Iris pigment epithelial cell (primary cell): ENCODE measurements at places on chromosomes 6 and 20.
A peak's percentile ranks its signal among the peaks of the same experiment; 100 is the strongest.

DNA sequence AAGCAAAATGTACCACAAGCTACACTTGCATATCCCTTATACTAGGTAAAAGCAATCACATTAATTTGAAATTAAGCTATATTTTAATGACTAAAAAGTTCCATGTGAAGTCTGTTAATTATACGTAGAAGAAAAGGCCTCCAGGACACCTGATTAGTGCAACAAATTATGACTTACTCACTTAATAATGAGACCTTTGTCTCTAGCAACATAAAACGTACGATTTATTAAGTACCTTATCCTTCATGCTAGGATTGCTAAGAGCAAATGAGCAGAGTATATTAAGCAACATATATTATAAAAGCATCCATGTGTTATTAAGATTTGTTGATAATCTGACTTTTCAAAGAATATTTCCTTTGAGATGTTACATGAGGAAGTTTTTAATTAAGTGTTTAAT, 2.5 kb downstream of the BMP5 start:
- DNase-seq: no peak

- peak; percentile 90 for DNase-seq
These were observed 17.4 kb downstream of the CASS4 start for GRCh38 chr20:56429502-56429901.

- DNase-seq: peak; percentile 66
These were observed 33.2 kb upstream of the IGF2R start for GRCh38 chr6:159935633-159936032.

DNA sequence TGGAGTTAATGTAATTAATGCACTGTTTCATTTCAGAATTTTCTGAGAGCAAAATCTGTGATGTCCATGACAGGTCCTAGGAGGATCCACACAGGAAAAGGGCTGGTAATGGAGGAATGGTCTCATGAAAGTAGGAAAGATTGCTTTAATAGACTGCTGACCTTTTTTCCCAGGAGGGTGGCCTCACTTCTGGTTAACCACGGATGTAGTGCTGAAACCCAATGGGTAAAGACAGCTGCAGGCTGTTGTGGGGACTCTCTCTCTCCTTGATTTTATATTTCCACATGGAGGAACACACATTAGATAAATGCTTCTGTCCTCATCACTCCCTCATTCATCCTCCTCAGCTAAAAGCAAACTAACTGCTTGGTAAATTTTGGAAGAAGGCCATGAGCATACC, 23.6 kb upstream of the RIPOR2 start:
- no peak for DNase-seq

- no peak for DNase-seq
These were observed 11.4 kb downstream of the NUP43 start for GRCh38 chr6:149734915-149735314.

DNA sequence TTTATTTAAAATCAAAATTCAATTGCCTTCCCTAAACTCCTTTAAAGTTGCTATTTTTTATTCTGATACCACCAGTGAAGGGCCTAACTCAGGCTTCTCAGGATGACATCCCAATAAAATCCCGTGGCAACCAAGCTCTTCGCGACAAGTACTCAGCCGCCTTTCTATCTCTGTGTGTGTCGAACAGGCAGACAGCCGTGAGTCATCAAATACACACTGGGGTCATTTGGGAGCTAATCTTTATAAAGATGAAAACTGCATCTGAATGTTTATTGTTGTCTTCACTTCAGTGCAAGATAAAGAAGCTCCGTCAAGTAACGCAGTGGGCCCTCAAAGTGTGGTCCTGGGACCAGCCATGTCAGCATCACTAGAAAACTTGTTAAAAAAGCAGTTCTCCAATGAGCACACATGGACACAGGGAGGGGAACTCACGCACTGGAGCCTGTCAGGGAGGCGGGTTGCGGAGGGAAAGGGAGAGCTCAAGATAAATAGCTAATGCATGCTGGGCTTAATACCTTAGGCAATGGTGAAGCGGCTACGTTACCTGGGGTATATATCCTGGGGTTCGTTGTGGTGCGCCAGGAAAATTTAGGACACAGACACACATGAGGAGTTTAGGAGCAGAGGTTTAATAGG, 119.3 kb downstream of the RNF144B start:
- DNase-seq: peak; percentile 58

- DNase-seq: peak; percentile 4
These were observed 757 bp upstream of the SAMD3 start for GRCh38 chr6:130223508-130223907.

DNA sequence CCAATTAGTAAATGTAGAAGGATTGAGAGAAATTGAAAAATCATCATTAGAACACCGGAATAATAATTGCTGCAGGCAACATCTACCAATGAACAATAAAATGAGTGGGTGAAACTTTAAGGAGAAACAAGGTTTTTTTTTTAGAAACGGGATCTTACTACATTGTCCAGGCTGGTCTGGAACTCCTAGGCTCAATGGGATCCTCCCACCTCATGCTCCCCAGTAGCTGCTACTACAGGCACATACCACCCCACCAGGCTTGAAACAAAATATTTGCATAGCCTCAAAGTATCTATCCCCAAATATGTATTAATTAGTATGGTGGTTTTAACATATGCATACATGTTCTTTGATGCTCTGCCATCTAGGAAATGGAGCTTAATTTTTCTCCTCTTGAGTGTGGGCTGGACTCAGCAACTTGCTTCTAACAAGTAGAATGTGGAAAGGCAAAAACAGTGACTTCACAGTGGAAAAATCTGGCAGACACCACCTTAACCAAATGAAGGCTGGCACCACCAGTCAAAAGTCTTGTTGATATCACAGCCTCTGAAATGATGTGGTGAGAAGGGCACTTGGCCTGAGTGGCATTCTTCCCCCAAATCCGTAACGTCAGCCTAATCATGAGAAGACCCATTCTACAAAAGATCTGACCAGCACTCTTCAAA, 12.1 kb downstream of the NRSN2 start:
- DNase-seq: no peak

GRCh38 chr6:169583886-169584541, 117.8 kb downstream of the WDR27 start:
- no peak for DNase-seq

DNA sequence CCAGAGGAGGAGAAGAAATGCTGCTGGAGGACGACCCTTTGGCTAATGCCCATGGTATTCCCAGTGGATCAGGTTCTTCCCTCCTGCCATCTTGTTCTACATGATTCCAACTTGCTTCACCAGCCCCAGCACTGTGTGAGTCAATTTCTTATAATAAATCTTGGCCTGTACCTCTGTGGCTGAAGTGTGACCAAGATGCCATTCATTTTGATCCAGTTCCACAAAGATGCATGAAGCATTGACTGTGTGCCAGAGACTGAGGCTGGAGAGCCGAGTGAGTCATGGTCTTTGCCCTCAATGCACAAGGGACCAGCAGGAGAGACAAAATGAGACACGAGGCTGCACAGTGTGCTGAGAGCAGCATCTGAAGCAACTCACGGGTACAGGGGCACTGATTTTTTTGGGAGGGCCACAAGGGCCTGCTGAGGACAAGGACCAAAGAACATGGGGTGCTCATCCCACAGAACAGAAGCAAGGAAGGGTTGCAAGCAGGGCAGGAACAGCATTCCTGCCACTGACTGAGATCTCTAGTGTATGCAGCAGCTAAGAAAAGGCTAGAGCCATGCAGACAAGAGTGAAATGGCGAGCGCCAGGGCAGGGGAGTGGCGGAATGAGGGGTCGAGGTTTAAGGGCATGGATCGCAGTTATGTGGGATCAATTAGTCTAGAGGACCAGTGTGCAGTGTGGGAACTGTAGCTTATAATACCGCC, 207.0 kb downstream of the THBS2 start:
- DNase-seq: no peak

GRCh38 chr20:58007947-58008346, 220.5 kb downstream of the ANKRD60 start:
- DNase-seq: no peak

DNA sequence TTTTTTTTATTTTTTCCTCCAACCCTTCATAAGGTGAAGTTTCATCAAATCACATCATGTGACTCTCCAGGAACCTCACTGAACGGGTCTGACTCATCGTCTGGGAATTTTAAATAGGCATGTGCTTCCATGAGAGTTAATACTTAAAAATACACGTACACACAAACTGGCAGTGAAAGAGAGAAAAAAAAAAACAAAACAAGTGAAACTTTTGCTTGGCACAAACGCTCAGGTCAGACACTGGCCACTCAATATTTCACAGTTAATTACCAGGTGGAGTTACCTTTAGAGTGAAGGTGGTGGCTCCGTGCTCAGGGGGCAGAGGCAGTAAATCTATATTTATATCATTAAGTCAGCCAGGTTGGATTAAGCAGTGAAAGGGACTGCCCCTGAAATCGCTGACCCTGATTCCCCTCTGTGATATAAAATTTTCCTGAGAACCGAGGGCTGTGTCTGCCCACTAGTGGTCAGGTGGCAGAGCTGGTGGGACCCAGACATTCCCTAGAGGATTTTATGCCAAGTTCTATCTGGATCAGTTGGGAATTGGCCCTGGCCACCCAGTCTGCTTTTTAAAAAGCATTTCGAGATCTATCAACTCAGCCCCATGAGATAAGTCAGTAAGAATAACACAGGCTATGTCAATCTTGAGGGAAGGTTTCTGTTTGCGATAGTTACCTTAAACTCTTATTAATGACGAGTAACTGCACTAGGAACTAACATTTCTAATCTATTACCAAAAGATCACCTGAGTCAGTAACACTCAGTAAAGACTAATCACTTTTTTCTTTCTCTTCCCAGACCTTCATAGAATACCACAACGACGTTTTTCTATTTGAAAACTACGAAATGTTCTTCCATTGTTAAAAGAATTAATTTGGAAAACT, 259.1 kb downstream of the HDGFL1 start:
- DNase-seq: peak; percentile 99

DNA sequence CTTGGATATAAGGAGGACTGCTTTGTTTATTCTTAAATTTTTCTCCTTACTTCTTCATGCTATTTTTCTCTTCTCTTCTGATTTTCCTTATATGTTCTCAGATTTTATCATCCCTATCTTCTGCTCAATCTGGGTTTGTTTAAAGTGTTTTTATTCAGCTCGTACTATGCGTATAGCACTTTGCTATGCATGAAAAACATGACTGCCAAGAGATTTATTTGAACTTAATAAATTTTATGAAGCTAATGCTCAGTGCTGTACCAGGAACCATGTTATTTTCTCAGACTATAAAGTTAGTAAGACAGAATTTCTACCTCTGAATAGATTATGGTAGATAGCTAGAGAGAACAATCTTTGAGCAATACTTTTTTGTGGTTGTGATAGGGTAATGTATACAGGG, 305.9 kb downstream of the LAMA2 start:
- peak; percentile 21 for DNase-seq
